ENCODE measurements at places on chromosomes 1 and 21. TPM values are rescaled to one million over a fixed set of nuclear protein-coding genes. Genes with fewer than 3 reads are reported as not detected.

Gene FCRL5
- not detected for total RNA-seq

Gene UBE2J2
- 86.9 TPM for total RNA-seq

Gene OR2L3
- total RNA-seq = not detected

Gene PEAR1
- 0.09 TPM for total RNA-seq

Gene KRTAP7-1
- total RNA-seq = not detected

Gene UBL4B
- not detected for total RNA-seq

Gene RPF1
- 64.4 TPM for total RNA-seq

GRCh38 chr1:205515781-205516253 lies 11.3 kb downstream of the CDK18 start:
- DNase-seq = no peak

DNA sequence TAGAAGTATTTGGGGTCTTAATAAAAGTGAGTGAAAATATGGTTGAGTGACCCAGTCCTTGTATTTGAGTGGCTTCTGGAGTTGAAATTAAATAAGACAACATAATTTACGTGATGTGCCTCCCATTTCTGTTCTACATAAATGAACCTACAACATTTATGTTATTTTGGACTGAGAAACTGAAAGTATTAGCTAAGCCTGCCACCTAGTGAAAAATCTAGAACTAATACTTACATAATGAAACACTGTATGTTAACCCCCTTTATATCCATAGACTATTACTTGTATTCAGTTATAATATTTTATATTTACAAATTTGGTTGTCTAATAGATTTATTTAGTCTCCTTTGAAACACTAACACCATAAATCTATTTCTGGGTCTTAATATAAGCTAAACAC lies 298.9 kb downstream of the KCNT2 start:
- DNase-seq = no peak

- DNase-seq = no peak
Observed at GRCh38 chr1:68216089-68216772, 16.1 kb downstream of the WLS start.

GRCh38 chr1:2926447-2927055 lies 94.7 kb upstream of the ACTRT2 start:
- no peak for DNase-seq

DNA sequence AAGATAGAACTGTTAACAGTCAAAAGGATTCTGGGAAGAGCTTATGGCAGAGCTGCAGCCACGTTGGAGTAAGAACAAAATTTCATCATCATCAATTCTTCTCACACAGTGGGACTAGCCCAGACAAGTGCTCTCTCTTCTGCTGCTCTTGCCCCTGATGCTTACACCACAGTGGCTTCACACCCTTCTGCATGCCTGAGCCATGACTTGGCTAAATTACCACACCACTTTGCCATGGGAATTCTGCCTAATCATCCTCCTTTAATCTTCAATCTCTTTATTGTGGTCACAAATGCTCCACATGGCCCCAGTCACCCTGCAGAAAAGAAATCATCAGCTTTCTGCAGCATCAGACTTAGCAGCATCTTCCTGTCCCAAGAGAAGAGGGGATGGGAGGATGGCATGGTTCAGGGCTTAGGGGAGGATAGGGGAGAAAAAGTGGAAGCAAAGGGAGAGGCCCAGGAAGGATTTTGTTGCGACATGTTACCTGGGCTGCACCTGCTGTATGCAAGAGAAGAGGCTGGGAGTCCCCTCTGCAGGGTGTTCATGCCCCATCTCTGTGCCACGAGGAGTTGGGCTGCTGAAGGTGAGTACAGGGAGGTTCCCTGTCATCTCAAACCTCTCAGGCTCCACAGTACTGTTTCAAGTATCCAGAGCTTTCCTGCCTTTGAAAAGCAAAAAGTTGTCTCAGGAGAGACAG lies 9.0 kb upstream of the RPTN start:
- DNase-seq = no peak

- no peak for DNase-seq
Observed at GRCh38 chr1:50521703-50522102, 98.5 kb upstream of the DMRTA2 start.

DNA sequence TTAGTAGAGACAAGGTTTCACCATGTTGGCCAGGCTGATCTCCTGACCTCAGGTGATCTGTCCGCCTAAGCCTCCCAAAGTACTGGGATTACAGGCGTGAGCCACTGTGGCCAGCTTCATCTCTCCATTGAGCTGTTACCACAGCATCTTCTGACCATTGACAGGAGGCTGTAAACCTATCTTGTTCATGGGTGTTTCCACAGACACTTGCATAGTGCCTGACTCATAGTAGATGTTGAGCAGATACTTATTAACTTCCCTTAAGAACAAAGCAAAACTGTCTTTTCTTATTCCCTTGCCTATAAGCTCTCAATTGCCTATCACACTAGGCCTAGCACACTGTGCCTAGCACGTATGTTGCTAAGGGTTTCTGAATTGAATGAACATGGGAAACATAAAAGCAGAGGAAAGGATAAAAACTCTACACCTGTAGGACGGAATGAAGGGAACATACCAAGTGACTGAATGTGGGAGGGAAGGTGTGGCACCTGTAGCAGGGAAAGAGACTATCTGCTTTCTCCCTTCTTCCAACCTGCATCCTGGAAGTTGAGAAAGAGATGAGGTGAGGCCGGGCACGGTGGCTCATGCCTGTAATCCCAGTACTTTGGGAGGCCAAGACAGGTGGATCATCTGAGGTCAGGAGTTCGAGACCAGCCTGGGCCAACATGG lies 1.2 kb upstream of the C1orf54 start:
- DNase-seq = no peak

GRCh38 chr1:221925947-221926346 lies 184.1 kb upstream of the DUSP10 start:
- no peak for DNase-seq

DNA sequence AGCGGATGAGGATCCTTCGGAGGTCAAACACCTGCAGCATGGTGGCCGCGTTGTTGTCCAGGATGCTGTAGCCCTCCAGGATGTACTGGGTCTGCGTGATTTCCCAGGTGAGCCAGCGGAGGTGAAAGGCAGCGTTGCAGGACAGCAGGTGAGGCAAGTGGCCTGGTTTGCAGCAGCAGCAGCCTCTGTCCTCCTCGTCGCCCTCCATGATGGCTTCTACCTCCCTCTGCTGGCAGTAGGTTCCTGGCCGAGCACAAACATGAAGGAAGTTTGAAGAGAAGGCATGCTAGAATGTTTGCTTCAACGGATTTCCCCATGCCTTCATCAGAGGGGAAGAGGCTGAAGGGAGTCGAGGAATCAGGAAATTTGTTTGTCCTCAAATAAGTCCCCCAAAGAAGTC lies 74.7 kb downstream of the NTPCR start:
- DNase-seq = peak; percentile 67

- no peak for DNase-seq
Observed at GRCh38 chr1:205041998-205042910, 758 bp upstream of the CNTN2 start.

DNA sequence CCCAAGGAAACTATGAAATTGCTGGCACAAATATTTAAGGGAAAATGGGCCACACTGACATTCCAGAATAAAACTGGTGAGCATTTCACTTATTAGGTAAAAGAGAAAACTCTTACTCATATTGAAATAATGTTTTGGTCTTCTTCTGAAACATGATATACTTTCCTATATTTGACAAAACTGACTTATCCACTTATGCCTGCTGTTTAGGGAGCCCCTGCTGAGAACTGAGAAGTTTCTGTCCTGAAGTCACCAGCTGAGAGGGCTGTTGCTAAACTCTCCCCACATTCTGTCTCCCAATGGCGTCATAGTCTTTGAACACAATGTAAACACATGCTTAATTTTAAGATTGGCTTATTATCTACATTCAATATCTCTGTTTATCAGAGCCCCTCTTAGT lies 46.8 kb upstream of the ZC3H11B start:
- no peak for DNase-seq

DNA sequence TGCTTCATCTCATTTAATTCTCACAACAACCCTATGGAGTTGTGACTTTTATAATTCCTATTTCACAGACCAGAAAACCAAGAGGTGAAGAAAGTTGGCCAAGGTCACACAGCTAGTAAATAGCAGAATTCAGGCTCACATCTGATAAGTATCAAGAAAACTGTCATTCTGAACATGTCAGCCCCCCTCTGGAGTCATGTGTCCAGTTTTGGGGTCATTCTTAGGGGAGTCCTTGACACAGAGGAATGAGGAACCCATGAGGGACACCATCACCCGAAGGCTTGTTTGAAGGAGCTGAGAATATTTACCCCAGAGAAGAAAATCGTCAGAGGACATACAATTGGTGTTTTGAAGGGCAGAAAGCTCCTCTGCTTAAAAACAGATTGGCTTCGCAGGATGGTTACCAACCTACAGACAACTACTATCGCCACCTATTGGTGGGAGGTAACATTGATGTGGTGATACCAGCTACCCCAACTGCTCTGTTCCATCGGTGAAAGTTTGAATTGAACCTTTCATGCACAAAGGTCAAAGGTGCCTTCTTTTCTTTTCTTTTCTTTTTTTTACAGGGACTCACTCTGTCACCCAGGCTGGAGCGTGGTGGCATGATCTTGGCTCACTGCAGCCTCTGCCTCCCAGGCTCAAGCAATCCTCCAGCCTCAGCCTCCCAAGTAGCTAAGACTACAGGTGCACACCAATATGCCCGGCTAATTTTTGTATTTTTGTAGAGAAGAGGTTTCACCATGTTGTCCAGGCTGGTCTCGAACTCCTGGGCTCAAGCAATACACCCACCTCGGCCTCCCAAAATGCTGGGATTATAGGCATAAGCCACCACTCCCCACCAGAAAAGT lies 31.3 kb downstream of the NCMAP start:
- peak; percentile 89 for DNase-seq

DNA sequence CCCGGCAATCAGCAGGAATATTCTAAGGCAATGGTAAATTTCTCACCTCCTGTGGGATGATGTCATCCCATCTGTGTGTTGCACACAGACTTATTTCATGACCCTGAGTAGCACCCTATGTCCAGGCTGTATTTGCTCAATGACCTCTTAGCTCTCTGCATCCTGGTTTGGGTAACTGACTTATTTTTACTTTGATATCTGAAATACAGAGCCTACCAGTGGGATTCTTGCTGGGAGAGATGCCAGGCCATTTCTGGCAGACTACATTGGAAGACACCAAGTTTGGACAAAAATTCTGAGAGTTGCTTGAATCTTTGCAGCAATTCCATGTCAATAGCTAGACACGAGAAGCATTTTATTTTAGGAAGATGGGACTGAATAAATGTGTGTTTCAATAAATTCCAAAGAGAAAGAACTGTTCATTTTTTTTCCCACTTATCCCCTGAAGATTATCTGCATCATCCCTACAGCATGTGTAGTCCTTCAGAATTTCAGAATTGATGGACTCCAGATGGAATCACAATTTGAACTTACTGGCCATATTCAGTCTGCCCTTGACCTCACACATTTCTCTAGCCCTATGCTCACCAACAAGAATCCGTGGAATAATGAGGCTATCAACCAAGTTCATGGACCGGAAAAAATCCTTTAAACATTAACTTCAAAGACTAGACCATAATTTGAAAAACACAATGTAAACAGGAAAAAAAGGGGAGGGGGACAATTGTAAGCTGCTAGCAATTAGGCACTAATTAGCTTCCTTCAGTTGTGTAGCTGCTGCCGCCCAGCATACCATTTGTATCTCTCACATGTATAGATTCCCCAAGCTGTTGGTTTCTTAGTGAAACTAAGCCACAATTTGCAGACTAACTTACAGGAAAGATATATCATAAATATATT lies 226.5 kb downstream of the HMCN1 start:
- DNase-seq = no peak

GRCh38 chr21:40547906-40548513 lies 298.9 kb downstream of the DSCAM start:
- no peak for DNase-seq

- DNase-seq = no peak
Observed at GRCh38 chr1:203076031-203076511, 9.7 kb downstream of the MYOG start.

DNA sequence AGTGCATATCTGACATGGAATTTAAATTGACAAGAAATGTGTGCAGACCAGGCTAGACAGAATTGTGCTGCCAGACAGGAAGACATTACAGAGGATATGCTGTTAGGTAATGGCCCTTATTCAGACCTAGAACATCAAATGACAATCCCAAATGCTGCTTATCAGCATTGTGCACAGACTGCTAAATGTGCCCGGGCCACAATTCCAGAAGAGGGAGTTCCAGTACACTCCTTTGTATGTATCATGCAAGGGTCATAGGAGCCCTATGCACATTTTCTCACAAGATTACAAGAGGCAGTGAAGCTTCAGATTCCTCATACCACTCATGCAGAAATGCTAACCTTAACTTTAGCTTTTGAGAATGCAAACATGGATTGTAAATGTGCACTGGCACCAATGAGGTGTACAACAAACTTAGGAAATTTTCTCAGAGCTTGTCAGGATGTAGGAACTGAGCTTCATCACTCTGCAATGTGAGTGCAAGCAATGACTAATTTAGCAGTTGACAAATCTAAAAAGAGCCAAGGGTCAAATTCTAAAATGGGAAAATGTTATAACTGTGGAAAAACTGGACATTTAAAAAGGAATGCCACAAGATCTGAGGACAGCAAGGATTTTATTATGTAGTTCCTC lies 273.5 kb downstream of the COL11A1 start:
- no peak for DNase-seq

GRCh38 chr1:228164561-228165371 lies 838 bp upstream of the IBA57 start:
- no peak for DNase-seq

- no peak for DNase-seq
Observed at GRCh38 chr1:52234708-52235107, 92.8 kb downstream of the ZFYVE9 start.

DNA sequence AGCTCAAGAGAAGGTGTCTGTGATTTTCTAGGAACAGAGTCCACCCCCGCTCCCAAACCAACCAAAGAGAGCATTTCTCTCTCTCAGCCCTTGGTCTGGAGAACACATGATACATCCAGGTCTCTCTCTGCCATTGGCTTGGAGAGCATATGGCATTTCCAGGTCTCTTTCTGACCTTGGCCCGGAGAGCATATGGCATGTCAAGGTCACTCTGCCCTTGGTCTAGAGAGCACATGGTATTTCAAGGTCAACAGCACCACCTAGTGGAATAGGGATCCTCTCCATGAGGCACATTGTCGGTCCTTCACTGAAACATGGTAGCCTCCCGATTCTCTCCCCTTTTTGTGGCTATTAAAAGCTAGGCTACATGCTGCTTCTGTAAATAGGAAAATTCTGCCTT lies 437.7 kb upstream of the OLFM3 start:
- peak; percentile 66 for DNase-seq

DNA sequence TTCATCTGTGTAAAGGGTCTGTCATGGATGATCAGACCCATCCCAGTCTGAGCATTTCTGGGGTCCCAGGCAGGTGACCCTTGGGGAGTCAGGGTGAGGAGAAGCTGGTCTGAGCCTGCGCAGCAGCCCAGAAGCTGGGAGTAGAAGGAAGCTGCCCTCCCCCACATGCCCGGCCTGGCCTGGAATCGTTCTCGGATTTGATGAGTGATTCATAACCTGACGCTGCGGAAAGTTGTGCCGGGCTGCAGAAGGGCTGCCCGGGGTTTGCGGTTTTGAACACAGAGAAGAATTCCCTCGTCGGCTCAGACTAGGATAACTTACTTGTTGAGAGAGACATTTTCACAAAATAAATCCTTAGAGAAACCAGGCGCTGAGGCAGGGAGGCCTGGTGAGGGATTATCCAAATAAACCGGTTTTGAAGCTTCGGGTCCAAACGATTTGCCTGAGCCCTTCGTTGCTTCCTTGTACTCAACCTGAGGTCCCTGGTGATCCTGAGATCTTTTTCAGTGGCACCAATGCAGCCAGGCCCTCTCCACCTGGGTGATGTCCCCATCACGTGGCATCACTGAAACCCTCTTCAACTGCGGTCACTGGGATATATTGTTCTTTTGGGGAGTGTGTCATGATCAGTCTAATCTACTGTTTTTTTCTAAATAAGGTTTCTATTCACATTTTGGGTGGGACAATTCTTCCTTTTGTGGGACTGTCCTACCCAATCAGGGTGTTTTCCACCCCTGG lies 29.2 kb downstream of the EPHB2 start:
- DNase-seq = no peak

All from activated CD4-positive, alpha-beta T cell treated with anti-CD3 and anti-CD28 coated beads, Interleukin-2, amount 10 ng/mL, durations not matched to agents 24 days and 14 days (primary cell).